OCI-LY7 (cell line): ENCODE measurements at places on chromosomes 6 and 20.

DNA sequence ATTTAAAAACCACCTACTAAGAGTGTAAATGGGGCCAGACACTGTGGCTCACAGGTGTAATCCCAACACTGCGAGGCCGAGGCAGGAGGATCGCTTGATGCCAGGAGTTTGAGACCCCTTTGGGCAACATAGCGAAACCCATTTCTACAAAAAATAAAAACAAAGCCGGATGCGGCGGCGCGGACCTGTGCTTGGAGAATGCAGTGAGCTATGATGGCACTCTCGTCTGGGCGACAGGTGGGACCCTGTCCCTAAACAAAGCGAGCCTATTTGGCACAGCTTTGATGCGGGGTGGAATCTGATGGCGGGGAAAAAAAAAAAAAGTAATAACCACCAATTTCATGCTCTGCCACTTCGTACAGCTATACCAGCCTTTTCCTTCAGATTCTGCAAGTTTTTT lies 1.1 kb downstream of the TCP1 start:
- DNase-seq, result peak; percentile 48

DNA sequence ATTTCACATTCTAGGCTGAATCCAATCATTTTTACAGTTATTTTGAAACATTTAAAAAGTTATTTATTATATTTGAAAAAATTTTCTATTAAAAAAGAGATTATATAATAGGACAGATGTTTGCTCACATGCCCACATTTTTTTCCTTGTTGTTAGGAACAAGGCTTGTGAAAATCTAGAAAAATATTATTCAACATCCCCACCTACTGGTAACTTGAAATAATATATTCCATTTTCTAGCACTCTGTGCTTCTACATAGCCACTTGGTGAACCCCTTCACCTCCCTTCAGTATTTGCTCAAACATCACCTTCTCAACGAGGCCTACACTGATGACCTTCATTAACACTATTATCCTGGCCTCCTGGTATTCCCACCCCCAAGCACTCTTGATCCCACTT lies 18.3 kb upstream of the GPRC6A start:
- peak; percentile 30 for DNase-seq

- DNase-seq, result peak; percentile 82
These were observed 1.5 kb upstream of the MSH5 start for GRCh38 chr6:31737991-31738979.

- DNase-seq, result no peak
These were observed 5.6 kb downstream of the FBXO9 start for GRCh38 chr6:53070806-53071205.

- no peak for DNase-seq
These were observed 42.3 kb downstream of the YTHDF1 start for GRCh38 chr20:63173552-63174191.

GRCh38 chr20:57103146-57103800 lies 163.2 kb downstream of the BMP7 start:
- no peak for DNase-seq

DNA sequence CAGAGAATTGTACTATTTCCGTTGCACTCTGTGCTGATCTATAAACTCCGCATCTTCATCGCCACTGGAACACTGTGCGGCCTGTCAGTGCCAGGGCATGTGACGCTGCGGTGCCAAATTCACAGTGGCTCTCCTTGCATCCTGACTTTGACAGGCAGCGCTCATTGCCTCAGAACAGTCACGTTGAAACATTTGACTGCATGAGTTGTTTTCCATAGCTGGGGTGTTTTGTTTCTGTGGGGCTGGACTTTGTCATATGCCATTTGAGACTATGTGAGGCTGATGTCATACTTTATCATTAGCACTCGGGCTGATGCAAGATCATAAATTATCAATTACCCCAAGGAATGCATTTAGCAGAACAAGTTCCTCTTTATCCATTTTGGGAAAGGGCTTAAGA lies 32.7 kb downstream of the CFAP61 start:
- DNase-seq, result no peak

- no peak for DNase-seq
These were observed at the start of gene CPNE5 for GRCh38 chr6:36838896-36839748. Gene CPNE5 (minus strand): TSS chr6:36839444. CDS start chr6:36839377, 67 bp downstream.

DNA sequence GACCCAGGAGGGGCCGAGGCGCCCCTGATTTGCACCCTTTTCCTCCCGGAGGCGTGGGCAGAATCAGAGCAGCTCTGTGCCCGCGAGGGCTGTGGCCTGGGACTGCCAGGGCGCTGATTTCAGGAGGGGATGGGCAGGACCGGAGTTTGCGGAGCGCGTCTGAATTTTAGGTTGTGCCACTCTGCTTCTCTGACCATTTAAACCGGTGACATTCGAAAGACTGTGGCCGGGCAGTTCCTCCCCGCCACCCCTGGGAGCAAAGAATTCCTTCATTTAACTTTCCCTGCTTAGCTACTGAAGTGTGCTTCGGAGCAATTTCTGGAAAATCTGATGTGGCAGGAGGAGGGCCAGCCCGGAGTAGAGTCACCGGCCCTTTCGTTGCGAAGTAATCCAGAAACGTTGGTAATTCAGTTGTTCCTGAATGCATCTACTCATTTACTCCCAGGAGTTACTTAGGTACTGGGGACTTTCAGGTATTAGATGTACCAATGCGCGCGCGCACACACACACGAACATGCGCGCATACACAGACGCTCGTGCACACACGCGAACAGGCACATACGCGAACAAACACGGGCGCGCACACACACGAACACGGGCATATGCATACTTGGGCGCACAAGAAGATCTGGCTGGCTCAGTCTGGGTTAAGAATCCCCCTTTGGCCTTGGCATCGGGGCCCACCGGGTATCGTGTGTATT lies 568 bp downstream of the CCDC170 start:
- peak; percentile 8 for DNase-seq

DNA sequence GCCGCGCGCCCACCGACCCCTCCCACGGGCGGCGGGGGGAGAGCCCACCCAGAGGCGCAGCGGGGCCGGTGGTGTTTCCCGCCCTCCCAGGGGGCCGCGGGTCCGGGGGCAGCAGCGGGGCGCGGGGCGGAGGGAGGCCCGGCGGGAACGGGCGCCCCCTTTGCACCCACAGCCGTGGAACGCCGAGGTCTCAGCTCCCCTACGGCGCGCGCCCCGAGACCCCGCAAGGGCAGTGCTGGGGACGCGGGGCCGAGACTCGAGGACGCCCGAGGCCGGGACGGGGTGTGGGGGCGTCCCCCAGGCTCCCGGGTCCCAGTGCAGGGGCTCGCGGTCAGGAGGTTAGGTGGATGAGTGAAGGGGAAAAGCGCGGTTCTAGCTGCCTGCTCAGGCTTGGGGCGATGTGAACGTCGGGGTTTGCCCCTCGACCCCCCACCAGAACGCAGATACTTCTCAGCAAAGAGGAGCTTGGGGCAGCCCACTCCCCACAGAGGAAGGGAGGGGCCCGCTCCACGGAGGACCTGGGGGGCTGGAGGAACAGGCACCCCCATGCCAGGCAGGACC lies 65.5 kb upstream of the BHLHE23 start:
- DNase-seq, result no peak

GRCh38 chr20:17317341-17317740 lies 90.5 kb downstream of the PCSK2 start:
- no peak for DNase-seq

DNA sequence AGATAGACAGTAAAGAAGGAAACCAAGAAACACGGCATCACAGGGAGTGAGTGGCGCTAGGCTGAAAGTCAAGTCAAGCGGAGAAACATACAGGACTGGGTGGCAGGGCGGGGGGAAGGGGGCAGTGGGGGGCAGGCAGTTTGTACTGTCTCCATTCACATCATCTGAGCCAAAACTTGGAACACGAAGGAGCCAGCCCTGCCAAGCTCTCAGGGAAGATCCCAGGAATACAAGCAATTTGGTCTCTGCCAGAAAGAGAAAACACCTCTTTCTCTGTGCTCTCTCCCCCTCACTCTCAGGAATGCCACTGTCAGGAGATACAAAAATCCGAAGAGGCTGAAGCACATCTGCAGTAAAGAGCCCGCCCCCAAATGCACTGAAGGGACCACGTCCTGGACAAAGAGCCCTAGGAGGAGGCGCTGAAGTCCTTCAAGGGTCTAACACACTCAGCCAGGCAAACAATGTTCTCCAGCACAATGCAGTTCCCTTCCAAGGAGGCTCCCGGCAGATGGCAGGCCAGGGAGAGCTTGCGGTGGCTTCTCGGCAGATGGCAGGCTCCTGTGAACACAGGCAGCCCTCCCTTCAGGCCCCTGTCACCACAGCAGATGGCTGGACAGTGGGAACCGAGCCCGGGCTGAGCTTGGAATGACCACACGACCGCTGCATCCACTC lies 90.0 kb downstream of the ATP9A start:
- DNase-seq, result no peak

DNA sequence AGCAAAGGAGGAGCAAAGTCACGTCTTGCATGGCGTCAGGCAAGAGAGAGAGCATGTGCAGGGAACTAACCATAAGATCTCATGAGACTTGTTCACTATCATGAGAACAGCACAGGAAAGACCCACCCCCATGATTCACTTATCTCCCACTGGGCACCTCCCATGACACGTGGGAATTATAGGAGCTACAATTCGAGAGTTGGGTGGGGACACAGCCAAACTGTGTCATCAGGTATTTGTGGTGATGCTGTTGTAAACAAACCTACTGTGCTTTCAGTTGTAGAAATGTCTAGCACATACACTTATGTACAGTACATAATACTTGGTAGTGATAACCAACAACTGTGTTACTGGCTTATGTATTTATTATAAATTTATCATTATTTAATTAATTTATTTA lies 128.3 kb downstream of the UTRN start:
- no peak for DNase-seq

- DNase-seq, result no peak
These were observed 21.2 kb upstream of the NOP56 start for GRCh38 chr20:2631228-2631627.

DNA sequence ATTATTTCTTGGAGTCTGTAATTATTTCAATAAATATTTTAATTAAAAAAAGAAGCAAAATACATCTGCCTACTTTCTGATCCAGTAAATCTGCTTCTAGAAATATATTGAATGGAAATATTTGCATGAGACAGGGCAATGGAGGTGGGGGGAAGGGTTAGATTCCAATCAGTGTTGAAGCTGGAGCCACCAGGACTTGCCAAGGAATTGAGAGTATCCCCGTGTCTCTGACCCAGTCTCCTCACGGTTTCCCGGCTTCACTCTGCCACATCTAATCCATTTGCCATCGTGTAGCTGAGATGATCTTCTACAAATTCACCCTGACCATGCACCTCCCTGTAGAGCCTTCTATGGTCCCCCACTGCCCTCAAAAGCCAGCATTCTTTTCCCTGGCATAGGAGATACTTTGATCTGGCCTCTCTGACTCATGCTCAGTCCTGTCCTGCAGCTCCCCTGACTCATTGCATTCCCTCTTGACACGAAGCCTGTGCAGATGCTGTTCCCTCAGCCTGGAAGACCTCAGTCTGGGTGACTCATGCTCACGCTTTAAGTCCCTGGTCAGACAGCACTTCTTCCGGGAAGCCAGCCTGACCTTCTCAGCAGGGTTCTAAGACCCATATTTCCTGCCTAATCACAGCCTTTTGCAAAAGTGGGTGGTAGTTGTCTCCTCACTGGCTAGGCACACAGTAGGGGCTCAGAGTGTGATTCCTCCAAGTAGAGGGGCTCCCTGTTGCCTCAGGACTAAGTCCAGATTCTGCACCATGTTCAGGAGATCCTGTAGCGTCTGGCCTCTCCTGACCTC lies 23.0 kb upstream of the FKBP1A start:
- DNase-seq, result no peak

- DNase-seq, result no peak
These were observed 169.0 kb downstream of the FOXC1 start for GRCh38 chr6:1778686-1779235.
